ENCODE measurements at places on chromosomes 7 and 10.

DNA sequence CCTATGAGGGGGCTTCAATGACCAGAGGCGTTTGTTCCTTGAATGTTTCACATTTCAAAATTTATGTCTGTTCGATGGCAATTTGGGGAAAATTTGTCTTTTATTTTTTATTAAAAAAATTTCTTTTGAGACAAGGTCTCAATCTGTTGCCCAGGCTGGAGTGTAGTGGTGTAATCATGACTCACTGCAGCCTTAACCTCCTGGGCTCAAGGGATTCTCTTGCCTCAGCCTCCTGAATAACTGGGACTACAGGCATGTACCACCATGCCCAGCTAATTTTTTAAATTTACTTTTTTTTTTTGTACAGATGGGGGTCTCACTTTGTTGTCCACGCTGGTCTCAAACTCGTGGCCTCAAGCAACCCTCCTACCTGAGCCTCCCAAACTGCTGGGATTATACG lies 39.7 kb downstream of the OTUD1 start:
- no peak for DNase-seq

DNA sequence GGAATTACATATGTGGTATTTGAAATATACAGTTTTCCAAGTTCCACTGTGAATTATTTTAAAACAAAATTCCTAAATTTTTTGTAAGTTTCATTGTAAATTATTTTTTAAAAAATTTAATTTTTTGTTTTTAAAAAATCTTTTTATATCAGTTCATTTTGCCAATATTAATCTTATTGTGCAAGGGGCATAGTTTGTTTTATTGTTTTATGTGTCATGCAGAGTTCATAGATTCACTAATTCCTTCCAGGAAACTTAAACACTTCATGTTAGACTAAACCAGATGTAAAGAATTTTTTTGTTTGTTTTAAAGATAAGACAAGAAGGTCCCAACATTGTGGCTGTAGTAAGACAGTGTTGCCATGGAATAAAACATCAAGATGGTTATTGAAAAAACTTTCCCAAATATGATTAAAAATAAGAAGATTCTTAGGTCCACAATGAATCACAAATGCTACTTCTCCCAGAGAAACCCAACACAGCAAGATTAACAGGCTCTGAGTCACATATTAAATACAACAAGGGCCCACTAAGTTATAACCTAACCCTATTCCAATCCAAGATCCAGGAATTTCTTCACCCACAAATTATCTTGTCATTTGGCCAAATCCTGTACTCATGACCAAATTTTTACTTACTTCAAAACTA lies 464.7 kb upstream of the IGFBP3 start:
- no peak for DNase-seq

DNA sequence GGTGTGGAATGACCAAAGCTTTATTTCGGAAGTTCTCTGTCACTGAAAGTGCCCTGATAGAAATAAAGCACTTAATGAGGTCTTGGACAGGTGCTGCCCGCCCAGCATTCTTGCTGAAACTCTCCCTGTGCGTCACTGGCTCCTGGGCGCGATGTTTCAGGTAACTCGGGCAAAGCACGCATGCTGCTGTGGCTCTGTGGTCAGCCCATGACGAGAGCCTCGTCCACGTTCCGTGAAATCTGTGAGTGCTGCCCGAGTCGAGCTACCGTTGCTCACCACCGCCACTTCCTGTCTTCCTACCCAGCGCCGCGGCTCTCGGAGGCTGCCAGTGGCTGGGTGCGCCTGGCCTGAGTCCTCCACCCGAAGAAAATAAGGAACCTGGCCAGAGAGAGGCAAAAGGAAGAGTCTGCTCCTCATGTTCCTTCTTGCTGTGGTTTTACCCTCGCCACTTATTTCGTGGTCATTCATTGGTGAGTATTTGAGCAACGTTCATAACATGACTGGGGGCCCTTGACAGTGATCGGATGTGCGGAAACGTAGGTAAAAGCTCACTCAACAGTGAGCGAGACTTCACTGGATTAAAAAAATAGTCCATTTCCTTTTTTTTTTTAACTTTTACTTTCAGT lies 95.5 kb downstream of the MAP3K8 start:
- no peak for DNase-seq

DNA sequence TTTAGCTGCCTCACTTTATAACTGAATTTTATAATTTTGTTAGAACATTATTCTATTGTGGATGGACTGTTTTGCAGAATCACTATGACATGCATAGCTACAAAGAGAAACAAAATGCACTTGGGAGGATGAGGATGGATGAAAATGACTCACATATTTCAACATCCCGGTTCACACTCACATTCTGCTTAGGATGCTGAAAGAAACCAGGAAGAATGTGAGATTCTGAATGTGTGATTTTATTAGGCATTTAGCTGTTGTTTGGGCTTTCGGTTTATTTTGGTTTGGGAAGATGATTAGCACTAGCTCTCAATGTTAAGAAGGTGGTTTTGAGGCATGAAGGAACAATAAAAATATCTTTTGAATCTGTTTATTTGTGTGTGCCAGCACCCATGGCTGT lies 235.5 kb downstream of the SEMA3E start:
- no peak for DNase-seq

GRCh38 chr10:28842321-28842720 lies 165.0 kb downstream of the BAMBI start:
- no peak for DNase-seq

DNA sequence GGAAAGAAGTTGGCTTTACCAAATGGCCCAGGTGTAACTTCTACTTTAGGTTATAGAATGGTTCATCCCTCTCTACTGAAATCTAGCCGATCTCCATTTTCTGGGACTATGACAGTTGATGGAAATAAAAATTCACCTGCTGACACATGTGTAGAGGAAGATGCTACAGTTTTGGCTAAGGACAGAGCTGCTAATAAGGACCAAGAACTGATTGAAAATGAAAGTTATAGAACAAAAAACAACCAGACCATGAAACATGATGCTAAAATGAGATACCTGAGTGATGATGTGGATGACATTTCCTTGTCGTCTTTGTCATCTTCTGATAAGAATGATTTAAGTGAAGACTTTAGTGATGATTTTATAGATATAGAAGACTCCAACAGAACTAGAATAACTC lies 43.6 kb downstream of the CCSER2 start:
- DNase-seq = no peak

DNA sequence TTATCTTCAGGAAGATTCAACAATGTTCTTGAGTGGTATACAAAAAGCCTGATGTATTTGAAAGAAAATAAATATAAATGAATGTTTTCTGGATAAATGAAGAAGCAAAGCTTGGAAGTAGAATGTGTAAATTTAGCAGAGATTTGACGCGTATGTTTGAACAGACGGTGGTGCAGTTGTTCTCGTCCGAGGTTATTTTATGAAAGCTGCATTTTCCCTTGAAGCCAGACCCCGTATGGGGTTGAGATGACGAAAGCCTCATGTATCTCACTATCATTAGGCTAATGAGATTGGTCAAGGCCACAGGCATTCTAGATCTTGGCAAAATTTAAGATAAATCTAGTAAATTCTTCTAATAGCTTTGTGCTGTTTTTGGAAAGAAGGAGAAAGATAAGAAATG lies 195.2 kb downstream of the NXPH1 start:
- DNase-seq = no peak

DNA sequence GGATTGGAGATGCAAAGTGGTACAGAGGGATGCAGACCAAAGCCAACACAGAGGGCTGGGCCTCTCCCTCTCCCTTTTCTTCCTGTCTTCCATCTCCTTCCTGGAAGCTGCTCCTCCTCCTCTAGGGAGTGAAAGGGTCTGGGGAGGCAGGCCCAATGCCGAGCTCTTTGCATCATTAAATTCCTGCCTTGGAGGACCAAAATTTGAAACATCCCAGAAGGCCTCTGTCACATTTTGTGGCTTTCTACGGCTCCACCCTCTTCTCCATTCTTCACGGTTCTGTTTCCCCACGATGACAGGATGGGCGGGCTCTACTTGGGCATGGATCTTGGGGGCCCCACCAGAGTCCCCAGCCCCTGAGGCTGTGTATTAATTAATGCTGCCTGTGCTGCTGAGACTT lies 76.4 kb downstream of the NEURL1 start:
- no peak for DNase-seq

DNA sequence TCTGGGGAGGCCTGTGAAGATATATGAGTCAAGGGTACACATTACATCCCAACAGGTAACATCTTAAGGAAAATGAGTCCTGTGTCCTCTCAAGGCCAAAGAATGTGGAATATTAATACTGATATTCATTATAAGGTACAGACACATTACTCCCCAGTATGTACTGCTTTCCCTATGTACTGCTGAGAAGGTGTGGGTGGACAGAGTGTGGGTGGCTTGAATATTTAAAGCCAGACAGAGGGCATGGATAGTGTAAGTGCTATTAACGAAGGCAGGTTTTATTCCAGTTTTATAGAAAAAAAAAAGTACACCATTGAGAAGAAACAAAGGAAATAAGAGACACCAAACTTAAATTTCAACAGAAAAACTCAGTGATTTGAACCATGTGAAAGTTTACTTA lies 1054.4 kb downstream of the XPNPEP1 start:
- DNase-seq = no peak

DNA sequence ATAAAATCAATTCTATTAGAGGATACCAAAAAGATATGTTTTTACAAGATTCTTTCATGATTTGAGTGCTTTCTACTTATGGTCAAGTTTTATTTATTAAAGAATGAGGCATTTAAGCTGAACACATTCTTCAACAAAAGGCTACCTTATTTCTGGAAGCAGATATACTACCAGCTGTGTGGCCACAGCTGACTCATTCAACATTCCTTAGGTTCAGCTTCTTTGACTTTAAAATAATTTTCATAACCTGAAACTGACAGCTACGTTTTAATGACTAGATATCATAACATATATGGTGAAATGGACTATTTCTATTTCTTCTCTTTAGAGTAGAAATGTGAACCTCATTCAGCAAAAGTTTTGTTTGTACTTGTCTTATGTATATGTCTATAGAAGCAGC lies 414.2 kb upstream of the SEMA3C start:
- DNase-seq = no peak

GRCh38 chr10:103111031-103111917 lies 81.8 kb downstream of the NT5C2 start:
- peak; percentile 18 for DNase-seq

GRCh38 chr7:74453322-74454011 lies at the start of gene GTF2IRD1:
TSS of gene GTF2IRD1 (plus strand) at chr7:74453906. CDS start at chr7:74508081, 54,175 bp downstream.
- DNase-seq = peak; percentile 88

GRCh38 chr7:74175340-74175739 lies 1.2 kb downstream of the EIF4H start:
- DNase-seq = no peak

GRCh38 chr10:76178532-76179292 lies 747.3 kb downstream of the LRMDA start:
- no peak for DNase-seq

- DNase-seq = peak; percentile 79
Measured at GRCh38 chr7:100171087-100171681, 2.8 kb upstream of the GAL3ST4 start.

DNA sequence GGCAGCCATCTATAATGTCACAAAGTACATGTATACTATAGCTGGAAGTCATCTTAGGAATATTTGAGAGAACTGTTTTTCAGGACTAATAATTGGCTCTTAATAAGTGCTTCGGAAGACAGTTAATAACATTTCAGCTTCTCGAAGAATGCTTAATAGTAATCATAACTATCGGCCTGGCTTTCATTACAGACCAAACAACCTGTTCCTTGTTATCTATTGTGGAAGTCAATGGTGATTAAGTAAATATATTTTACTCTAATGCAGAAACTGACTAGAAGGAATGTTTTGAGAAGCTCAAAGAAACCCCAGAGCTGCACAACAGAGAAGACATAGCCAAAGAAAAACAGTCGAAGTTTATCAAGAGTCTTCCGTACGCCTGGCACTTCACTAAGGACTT lies 106.8 kb upstream of the FAM133B start:
- no peak for DNase-seq

DNA sequence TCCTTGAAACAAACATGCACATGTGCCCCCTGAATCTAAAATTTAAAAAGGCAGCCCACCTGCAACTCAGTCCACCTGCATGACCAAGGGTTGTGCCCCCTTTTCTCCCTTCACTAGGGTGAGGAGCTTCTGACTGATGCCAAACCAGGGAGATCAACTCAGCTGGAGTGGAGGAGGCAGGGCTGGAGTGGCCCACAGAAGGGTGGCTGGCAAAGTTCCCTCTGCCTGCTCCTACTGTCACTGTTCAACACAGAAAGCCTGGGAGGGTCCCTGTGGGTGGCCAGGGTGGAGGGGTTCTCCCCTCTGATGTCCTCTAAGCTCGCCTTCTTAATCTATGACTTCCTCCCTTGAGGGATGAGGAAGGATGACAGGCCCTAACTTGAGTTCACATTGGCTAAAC lies 55.7 kb upstream of the ANTXRL start:
- DNase-seq = no peak

Measured in iPS-NIHi11 (cell line).